GM12878 (cell line): ENCODE measurements at places on chromosomes 2 and 18. TPM values are rescaled to one million over a fixed set of nuclear protein-coding genes. Genes with fewer than 3 reads are reported as not detected.

GRCh38 chr2:46118656-46119371 lies 178.4 kb upstream of the EPAS1 start:
- DNase-seq, result no peak
- H3K36me3 ChIP-seq, result no peaks in the 10 kb centered on the region
- H3K4me1 ChIP-seq, result no peaks in the 10 kb centered on the region
- no peak overlapping the region for H3K27ac ChIP-seq
- no peaks in the 10 kb centered on the region for H3K27me3 ChIP-seq
- no peak overlapping the region for H3K4me3 ChIP-seq

DNA sequence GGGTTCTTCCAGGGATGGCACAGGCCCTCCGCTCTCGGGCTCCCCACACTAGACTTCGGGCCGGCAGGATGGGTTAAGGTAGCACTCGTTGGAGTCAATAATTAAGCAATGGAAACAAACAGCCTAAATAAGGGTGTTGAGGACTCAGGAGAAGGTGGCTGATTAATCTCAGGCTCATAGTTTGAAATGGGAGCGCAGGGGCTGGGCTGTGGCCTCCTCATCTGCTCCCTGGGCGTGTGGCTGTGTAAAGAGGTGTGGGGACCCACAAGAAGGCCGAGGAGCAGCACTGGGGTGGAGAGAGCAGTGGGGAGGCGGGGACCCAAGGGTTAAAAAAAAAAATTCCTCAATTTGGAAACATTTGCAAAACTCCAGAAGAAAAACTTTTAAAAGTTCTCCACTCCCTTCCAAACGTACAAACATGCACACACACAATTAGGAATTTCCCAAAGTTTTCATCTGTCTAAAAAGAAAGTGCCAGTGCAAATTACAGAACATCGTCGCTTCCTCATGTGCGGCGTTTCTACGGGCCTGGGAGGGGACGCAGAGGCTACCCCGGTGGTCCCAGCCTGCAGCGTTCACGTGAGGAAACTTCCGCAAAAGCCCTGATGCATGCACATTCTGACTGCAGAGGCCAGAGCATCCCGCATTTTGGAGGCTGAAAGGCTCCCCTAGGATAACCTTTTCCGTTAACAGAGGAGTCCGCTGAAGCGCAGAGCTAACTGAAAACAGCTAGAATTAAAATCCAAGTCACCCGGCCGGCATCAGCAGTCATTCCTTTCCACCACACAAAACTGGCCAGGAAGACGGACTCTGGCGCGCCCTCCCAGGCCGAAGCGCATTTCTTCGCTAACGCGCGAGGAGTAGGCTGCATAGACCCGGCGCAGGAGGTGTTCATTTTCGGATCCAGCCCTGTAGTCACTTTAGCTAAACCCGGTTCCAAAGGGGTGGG lies 1.0 kb upstream of the TUBB6 start:
- no peaks in the 10 kb centered on the region for H3K36me3 ChIP-seq
- H3K4me1 ChIP-seq, result no peaks in the 10 kb centered on the region
- H3K27ac ChIP-seq, result no peak overlapping the region
- no peak for DNase-seq
- H3K27me3 ChIP-seq, result 0 out of 2 replicates have a peak, but pooled peaks cover 1% of the 10 kb centered on the region

- H3K27ac ChIP-seq, result no peak overlapping the region
- no peak overlapping the region for H3K4me3 ChIP-seq
- H3K4me1 ChIP-seq, result peaks cover 28% of the 10 kb centered on the region
- H3K27me3 ChIP-seq, result no peaks in the 10 kb centered on the region; the same call in 1 of the 2 replicates
These were observed 142.6 kb downstream of the HDAC4 start for GRCh38 chr2:239258248-239258647.

DNA sequence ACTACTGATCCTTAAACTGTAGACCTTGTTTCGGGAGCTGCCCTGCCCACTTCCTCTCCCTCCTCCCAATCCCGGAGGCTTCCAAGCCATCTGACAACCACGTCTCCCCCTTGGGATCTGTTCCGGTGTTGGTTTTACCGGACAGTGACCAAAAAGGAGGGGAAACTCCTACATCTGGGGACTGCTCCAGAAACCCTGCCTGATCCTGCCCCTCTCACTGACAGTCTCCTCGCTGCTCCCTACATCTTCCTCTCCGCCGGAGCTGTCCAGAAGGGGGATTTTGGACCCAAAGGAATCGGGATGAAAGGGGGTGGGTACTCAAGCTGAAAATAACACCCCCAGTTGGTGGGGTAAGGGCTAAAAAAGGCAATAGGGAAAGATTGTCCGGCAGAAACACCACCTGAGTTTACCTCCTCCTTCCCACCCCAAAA lies 1.5 kb downstream of the INO80D start:
- H3K27me3 ChIP-seq, result no peaks in the 10 kb centered on the region
- peak overlapping the region; percentile 97 for H3K27ac ChIP-seq
- H3K4me1 ChIP-seq, result peaks cover 13% of the 10 kb centered on the region
- H3K36me3 ChIP-seq, result no peaks in the 10 kb centered on the region

DNA sequence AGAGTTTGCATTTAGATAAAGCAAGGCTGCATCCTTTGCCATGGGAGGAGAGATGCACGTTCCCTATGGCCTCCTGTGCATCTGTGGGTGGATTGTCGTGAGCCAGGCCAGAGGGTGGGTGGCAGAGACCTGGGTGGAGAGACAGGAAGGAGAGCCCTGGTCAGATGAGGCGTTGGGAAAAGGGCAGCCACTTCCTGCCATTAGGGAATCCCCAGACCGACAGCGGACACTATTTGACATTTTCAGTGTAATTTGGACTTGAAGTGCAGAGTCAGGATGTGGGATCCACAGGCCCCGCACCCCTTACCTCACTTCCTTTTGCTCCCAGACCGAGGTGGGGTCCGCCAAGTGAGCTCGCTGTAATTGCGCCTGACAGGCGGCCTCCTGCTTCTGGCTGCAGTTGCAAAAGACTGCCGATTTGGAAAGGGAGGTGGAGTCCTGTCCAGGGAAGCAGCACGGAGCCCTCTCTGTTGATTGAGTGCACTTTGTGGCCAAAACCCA lies 150.0 kb downstream of the DYSF start:
- no peak for DNase-seq
- H3K27me3 ChIP-seq, result no peaks in the 10 kb centered on the region; the same call in 1 of the 2 replicates
- H3K36me3 ChIP-seq, result no peaks in the 10 kb centered on the region
- H3K4me1 ChIP-seq, result peaks cover 4% of the 10 kb centered on the region
- no peak overlapping the region for H3K4me3 ChIP-seq
- H3K27ac ChIP-seq, result no peak overlapping the region

- no peak overlapping the region for H3K27ac ChIP-seq
- DNase-seq, result no peak
- no peak overlapping the region for H3K4me3 ChIP-seq
- no peaks in the 10 kb centered on the region for H3K4me1 ChIP-seq
These were observed 25.7 kb downstream of the MTHFD2 start for GRCh38 chr2:74223941-74224770.

DNA sequence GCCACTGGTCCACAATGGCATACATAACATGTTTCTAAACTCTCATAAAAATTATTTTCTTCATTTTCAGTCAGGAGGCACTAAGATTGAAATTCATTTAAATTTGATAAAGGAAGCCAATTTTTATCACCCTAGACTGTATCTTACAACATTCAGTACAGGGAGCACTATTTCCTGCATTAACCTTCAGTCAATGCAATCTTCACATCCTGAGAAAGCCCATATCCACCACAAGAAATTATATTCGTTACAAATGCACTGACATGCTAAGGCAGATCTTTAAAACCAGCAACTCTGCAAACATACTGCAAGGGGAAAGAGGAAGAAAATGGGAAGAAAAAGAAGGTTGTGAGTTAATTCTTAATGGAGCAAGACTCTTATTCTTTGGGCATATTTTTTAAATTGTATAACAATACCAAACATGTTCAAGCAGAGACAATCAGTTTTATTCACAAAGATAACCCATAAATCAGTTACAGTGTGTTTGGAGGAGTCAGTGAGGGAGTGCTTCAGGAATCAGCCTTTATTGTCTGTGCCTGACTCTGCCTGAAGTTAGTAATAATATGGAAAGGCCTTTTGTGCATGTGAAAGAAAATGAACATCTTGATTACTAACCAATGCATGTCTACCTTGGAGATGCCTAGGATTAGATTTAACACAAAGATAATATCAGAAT lies 370.1 kb downstream of the FBXO15 start:
- H3K4me3 ChIP-seq, result no peak overlapping the region
- H3K4me1 ChIP-seq, result no peaks in the 10 kb centered on the region
- no peaks in the 10 kb centered on the region for H3K27me3 ChIP-seq
- no peaks in the 10 kb centered on the region for H3K36me3 ChIP-seq

DNA sequence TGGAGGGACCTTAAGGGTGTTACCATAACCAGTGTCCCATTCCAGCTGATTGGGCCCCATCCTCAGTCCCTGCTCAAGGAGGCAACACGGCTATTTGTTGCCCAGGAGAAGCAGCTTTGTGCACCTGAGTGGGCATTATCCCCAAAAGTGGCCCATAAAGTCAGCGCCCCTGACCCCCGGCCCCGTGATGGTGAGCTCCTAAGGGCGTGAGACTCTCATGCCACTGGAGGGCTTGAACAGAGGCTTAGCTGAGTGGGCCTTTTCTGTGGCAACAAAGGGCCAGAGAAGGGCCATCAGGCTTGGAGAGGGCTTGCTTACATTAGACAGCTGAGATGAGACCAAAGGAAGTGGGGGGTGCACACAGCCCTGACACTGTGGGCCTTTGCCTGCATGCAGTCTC lies 99.2 kb upstream of the RAB6C start:
- H3K4me1 ChIP-seq, result no peaks in the 10 kb centered on the region
- no peak overlapping the region for H3K4me3 ChIP-seq
- DNase-seq, result no peak
- no peaks in the 10 kb centered on the region for H3K27me3 ChIP-seq
- H3K36me3 ChIP-seq, result no peaks in the 10 kb centered on the region
- no peak overlapping the region for H3K27ac ChIP-seq

- H3K27me3 ChIP-seq, result no peaks in the 10 kb centered on the region
- no peaks in the 10 kb centered on the region for H3K36me3 ChIP-seq
- no peak for DNase-seq
- no peak overlapping the region for H3K27ac ChIP-seq
- H3K4me3 ChIP-seq, result no peak overlapping the region
- H3K4me1 ChIP-seq, result no peaks in the 10 kb centered on the region
These were observed 769.8 kb upstream of the GYPC start for GRCh38 chr2:125886153-125886552.

GRCh38 chr2:27441958-27442919 lies at the start of gene KRTCAP3:
TSS of gene KRTCAP3 (plus strand) at chr2:27442381. CDS start at chr2:27442413, 32 bp downstream.
- H3K4me3 ChIP-seq, result no peak within 1 kb of the TSS
- no peak within 1 kb of the TSS for H3K27ac ChIP-seq
- DNase-seq, result no peak
- H3K27me3 ChIP-seq, result no peaks in the 10 kb centered on the region

DNA sequence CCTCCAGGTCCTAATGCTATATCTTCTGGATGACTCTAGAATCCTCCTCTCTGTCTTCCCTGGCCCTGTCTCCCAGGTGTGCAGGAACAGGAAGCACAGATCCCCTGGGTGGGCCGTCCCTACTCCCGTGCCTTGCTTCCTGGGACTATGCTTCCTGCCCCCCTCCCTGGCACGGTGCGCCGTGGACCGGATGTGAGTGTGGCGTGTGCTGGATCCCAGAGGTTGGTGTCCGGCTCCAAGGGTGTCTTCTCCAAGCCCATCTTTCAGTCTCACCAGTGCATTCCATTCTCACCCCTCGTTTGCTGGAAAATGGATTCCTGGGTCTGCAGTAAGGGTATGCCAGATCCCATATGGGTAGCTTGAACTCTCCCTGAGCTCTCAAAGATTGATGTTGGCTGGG lies 144.4 kb upstream of the TWIST2 start:
- no peak overlapping the region for H3K4me3 ChIP-seq
- H3K27me3 ChIP-seq, result no peaks in the 10 kb centered on the region
- no peaks in the 10 kb centered on the region for H3K4me1 ChIP-seq

- DNase-seq, result no peak
- H3K27ac ChIP-seq, result no peak overlapping the region
- H3K36me3 ChIP-seq, result no peaks in the 10 kb centered on the region
- no peaks in the 10 kb centered on the region for H3K4me1 ChIP-seq
- H3K27me3 ChIP-seq, result peaks cover 1% of the 10 kb centered on the region; the same call in 1 of the 2 replicates
These were observed 53.9 kb upstream of the RAB6D start for GRCh38 chr2:131417886-131418285.

DNA sequence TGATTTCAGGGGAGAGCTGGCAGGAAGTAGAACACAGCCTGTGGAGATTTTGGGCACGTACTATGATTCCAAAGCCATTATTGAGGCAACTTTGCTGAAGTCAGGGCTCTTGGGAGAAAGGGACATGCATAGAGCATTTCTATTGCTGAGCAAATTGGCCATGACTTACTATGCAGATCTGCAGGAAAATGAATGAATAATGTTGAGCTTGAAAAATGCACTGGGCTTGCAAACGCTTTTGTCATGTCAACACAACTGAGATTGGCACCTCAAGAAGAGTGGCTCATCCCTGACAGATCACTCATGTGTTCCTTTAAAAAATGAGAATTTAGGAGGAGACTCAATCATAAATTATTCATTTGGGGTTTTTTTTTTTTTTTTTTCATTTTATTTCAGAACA lies 230.5 kb downstream of the MBD2 start:
- no peaks in the 10 kb centered on the region for H3K27me3 ChIP-seq
- H3K36me3 ChIP-seq, result no peaks in the 10 kb centered on the region
- DNase-seq, result no peak
- no peak overlapping the region for H3K27ac ChIP-seq
- H3K4me1 ChIP-seq, result no peaks in the 10 kb centered on the region

- H3K27ac ChIP-seq, result no peak overlapping the region
- no peak overlapping the region for H3K4me3 ChIP-seq
These were observed 12.3 kb upstream of the CNGA3 start for GRCh38 chr2:98333922-98334321.

DNA sequence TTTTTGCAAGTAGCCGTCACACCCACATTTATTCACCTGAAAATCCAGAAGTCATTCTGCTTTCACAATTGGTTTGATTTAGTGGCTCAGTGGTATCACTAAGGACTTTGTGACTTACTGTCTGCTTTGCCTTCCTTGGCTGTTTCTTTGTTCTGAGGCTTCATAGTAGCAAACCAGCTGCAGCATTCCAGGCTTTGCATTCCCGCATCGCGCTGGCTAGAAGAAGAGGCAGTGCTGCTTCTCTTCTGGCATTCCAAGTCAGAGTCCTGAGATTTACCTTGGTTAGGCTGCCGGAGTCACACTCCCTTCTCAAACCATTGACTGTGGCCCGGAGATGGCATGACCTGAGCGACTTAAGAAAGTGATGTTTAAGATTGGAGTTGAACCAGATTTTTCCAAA lies 35.1 kb downstream of the MYO1B start:
- no peak overlapping the region for H3K27ac ChIP-seq
- no peaks in the 10 kb centered on the region for H3K4me1 ChIP-seq
- no peak for DNase-seq
- no peak overlapping the region for H3K4me3 ChIP-seq

- H3K27ac ChIP-seq, result no peak overlapping the region
- peaks cover 33% of the 10 kb centered on the region for H3K4me1 ChIP-seq
- no peaks in the 10 kb centered on the region for H3K27me3 ChIP-seq
- H3K4me3 ChIP-seq, result no peak overlapping the region
- DNase-seq, result no peak
These were observed 29.1 kb downstream of the TMEM131 start for GRCh38 chr2:97966545-97967215.

GRCh38 chr2:118973542-118973951 lies 31.6 kb downstream of the MARCO start:
- H3K27me3 ChIP-seq, result peaks cover 3% of the 10 kb centered on the region

TRIP12 gene
- polyA plus RNA-seq, result 71.0 and 86.0 TPM in 2 replicates

SAG gene
- polyA plus RNA-seq, result not detected in 2 replicates

PPP4R1 gene
- 19.9 and 21.2 TPM in 2 replicates for polyA plus RNA-seq

ITPRIPL1 gene
- 9.9 and 11.2 TPM in 2 replicates for polyA plus RNA-seq

GPR17 gene
- polyA plus RNA-seq, result not detected in 2 replicates

POTEI gene
- polyA plus RNA-seq, result 0.03 TPM in 1 of 2 replicates, not detected in the other

GALNT5 gene
- 0.17 and 0.25 TPM in 2 replicates for polyA plus RNA-seq

CHRND gene
- polyA plus RNA-seq, result not detected in 2 replicates

MC4R gene
- not detected in 2 replicates for polyA plus RNA-seq

ZC3H6 gene
- 0.83 and 1.1 TPM in 2 replicates for polyA plus RNA-seq

SH3RF3 gene
- 1.6 and 2.4 TPM in 2 replicates for polyA plus RNA-seq

ACMSD gene
- polyA plus RNA-seq, result not detected in 2 replicates

COX5B gene
- polyA plus RNA-seq, result 466 and 472 TPM in 2 replicates

KCNG3 gene
- not detected in 2 replicates for polyA plus RNA-seq

CMPK2 gene
- 0.50 and 1.1 TPM in 2 replicates for polyA plus RNA-seq

FAM237A gene
- not detected in 2 replicates for polyA plus RNA-seq

REG1B gene
- polyA plus RNA-seq, result not detected in 2 replicates
